ENCODE measurements at places on chromosomes 3 and 15.

- H3K36me3 ChIP-seq: peaks cover 60% of the 10 kb centered on the region
- no peaks in the 10 kb centered on the region for H3K4me1 ChIP-seq
- no peak overlapping the region for H3K4me3 ChIP-seq
- H3K27ac ChIP-seq: no peak overlapping the region
- no peaks in the 10 kb centered on the region for H3K27me3 ChIP-seq
These were observed 52.8 kb downstream of the ZMAT3 start for GRCh38 chr3:179018808-179019207.

DNA sequence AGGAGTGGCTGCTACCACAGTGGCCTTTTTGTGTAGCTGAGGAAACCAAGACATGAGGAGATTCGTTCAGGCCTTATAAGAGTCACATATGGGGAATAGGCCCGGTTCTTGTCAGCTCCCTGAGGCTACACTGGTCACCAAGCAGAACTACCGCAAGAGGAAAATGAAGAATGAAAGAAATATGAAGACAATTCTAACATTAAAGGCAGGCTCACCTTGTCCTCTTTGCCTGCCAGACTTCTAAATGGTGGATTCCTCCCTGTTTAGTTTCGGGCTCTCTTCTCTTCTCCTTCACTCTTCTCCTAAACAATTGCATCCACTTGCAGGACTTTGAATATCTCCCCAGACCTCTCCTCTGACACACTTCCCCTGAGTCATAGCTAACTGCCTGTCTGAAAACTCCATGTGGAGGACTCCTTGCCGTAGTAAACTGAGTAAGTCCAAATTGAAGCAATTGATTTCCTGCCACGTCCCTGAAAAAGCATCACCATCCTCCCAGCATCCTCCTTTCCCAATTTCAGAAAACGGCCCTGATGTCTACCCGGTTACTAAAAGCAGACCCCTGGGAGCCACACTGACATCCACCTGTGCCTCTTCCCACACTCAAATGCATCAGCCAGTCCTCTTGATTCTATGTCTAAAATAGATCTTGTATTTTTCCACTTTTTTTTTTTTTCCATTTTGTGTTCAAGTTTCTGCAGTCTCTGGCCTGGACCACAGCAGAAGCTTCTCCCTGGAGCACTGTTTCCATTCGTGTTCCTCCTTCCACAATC is 30.3 kb upstream of the VEPH1 start:
- no peaks in the 10 kb centered on the region for H3K36me3 ChIP-seq
- peak; percentile 14 for DNase-seq
- H3K27me3 ChIP-seq: no peaks in the 10 kb centered on the region
- no peak overlapping the region for H3K27ac ChIP-seq

DNA sequence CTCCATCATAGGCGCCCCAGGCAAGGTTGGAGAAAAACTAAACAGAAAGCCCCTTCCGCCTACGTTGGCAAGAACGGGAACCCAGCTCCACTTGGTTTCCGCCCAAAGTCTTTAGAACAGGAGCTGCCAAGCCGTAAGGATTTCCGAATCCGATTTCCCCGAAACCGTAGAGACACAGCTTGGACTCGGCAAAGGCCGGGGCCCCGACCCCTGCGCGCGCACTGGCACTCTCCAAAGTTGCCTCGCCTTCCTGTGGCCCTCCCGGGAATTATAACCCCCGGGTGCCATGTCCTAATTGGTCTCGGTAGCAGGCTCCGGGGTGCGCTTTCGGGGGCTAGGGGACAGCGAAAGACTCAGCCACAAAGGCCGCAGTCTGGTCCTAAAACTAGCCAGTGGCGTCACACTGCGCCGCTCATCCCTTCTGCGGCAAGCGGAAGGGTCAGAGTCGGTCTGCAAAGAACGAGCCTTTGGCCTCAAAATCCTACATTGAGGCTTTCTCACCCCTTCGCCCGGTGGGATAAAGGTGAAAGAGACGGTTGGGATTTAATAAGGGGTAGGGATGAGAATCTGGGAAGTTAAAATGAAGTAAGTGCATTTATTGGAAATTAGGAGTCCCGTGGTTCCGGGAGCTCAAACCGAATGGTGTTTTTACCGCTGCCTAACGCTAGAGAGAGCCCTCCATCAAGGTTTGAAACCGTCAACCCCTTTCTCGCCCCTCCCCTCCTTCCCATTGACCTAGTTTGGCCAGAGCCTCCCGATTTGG is 6.8 kb downstream of the BCL6 start:
- DNase-seq: peak; percentile 95
- H3K27ac ChIP-seq: peak overlapping the region; percentile 100
- no peaks in the 10 kb centered on the region for H3K27me3 ChIP-seq
- H3K4me3 ChIP-seq: peak overlapping the region; percentile 98

GRCh38 chr3:32819551-32820348 is 2.0 kb downstream of the TRIM71 start:
- H3K27me3 ChIP-seq: peaks cover 11% of the 10 kb centered on the region
- H3K36me3 ChIP-seq: no peaks in the 10 kb centered on the region
- no peak for DNase-seq
- no peaks in the 10 kb centered on the region for H3K4me1 ChIP-seq

- H3K27ac ChIP-seq: no peak overlapping the region
- H3K4me1 ChIP-seq: peaks cover 19% of the 10 kb centered on the region
- no peaks in the 10 kb centered on the region for H3K27me3 ChIP-seq
- peak; percentile 72 for DNase-seq
- no peak overlapping the region for H3K4me3 ChIP-seq
- no peaks in the 10 kb centered on the region for H3K36me3 ChIP-seq
These were observed 66.4 kb upstream of the NR2E3 start for GRCh38 chr15:71743861-71744382.

DNA sequence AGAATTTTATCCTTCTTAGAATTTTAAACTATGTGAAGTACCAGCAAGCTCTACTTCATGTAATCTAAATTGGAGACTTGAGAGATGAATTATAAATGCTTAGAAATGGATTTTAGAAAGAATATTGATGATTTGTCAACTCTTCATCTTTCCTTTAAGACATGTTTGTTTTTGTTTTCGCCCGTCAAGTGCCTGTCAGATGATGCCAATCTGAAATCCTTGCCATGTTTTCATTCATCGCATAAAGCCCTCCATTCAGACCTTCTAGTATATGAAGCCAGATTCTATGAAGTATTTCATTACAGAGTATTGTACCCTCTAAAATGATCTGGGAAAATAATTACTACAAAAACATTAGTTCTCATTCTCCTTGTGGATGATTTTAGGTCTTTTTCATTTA is 223.2 kb upstream of the SOX2 start:
- H3K27me3 ChIP-seq: no peaks in the 10 kb centered on the region
- peaks cover 13% of the 10 kb centered on the region for H3K4me1 ChIP-seq
- H3K27ac ChIP-seq: no peak overlapping the region
- no peak overlapping the region for H3K4me3 ChIP-seq
- no peaks in the 10 kb centered on the region for H3K36me3 ChIP-seq

- H3K27ac ChIP-seq: peak overlapping the region; percentile 88
- peaks cover 6% of the 10 kb centered on the region for H3K36me3 ChIP-seq
- H3K4me3 ChIP-seq: peak overlapping the region; percentile 80
These were observed 1.2 kb downstream of the KIF23 start for GRCh38 chr15:69415381-69415780.

DNA sequence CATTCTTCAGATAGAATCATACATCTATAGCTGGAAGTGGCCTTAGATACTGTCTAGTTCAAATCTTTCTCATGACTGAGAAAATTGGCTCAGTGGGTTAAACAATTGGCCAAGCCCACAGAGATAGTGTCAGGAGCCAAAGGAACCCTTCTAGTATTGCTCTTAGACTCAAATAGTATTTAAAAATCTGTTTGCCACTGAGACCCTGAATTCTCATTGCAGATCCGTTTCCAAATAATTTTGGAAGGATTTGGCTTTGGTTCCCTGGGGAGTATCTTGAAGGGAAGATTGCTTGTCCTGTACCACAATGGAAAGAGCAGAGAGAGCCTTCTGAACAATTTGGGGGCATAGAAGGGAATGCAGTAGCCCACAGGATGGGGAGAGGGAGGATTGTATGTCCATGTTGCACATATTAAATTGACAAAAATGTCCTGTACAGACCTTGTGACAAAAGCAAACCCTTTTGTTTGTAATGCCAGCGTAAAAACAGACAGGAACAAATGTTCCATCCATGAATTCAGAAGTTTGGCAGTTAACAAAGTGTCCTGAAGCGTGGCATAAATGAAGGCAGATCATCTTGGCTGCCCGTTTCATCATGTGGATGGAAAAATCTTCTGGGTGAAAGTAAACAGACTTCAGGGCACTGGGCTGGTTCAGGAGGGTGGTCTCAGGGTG is 156.4 kb upstream of the RASGRP1 start:
- H3K27me3 ChIP-seq: no peaks in the 10 kb centered on the region
- H3K4me3 ChIP-seq: no peak overlapping the region
- H3K4me1 ChIP-seq: no peaks in the 10 kb centered on the region
- no peaks in the 10 kb centered on the region for H3K36me3 ChIP-seq
- no peak overlapping the region for H3K27ac ChIP-seq

- H3K27ac ChIP-seq: no peak overlapping the region
- DNase-seq: no peak
- H3K4me3 ChIP-seq: no peak overlapping the region
These were observed 1022.0 kb downstream of the ROBO1 start for GRCh38 chr3:78745847-78746246.

DNA sequence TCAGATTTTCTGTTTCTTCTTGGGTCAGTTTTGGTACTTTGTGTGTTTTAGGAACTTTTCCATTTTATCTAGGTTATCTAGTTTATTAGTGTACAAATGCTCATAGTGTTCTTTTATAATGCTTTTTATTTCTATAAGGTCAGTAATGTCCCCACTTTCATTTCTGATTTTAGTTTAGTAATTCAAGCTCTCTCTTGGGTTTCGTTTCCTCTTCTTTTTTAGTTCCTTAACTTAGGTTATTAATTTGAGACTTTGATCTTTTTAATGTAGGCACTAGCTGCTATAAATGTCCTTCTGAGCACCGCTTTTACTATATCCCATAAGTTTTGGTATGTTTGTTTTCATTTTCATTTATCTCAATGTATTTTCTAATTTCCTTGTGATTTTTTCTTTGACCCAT is 27.0 kb upstream of the CD200R1L start:
- no peak overlapping the region for H3K27ac ChIP-seq
- no peaks in the 10 kb centered on the region for H3K4me1 ChIP-seq
- H3K27me3 ChIP-seq: peaks cover 11% of the 10 kb centered on the region
- no peak overlapping the region for H3K4me3 ChIP-seq
- no peak for DNase-seq

GRCh38 chr3:197866035-197866434 is 75.0 kb downstream of the LRCH3 start:
- H3K36me3 ChIP-seq: peaks cover 46% of the 10 kb centered on the region
- no peak for DNase-seq
- no peaks in the 10 kb centered on the region for H3K27me3 ChIP-seq
- no peak overlapping the region for H3K4me3 ChIP-seq
- no peaks in the 10 kb centered on the region for H3K4me1 ChIP-seq

- H3K36me3 ChIP-seq: no peaks in the 10 kb centered on the region
- H3K4me3 ChIP-seq: no peak overlapping the region
- no peak for DNase-seq
These were observed 321.5 kb upstream of the CADM2 start for GRCh38 chr3:84637272-84637671.

Data from MCF 10A (cell line).